ENCODE measurements at places on chromosomes 5 and 9. TPM values are rescaled to one million over a fixed set of nuclear protein-coding genes. Genes with fewer than 3 reads are reported as not detected.

GRCh38 chr5:144333336-144333920 lies 162.8 kb downstream of the KCTD16 start:
- DNase-seq, result no peak

GRCh38 chr5:68673823-68674180 lies 420.0 kb upstream of the SLC30A5 start:
- no peak for DNase-seq

DNA sequence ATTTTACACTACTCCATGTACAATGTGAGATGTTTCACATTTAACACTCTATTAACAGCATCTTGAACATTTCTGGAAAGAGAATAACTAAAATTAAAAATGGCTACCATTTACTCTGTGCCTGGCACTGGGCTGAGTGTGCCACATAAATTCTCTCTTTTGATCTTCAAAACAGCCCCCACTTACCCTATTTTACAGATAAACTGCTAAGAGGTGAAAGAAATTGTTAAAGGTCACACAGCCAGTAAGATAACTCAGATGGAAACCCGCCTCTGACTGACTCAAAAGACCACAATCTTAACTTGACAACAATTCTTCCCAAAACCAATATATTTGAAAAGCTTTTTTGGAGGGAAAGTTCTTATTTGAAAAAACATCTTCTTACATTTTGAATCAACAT lies 97.3 kb downstream of the MAPKAP1 start:
- no peak for DNase-seq

GRCh38 chr5:172274951-172275753 lies 8.4 kb downstream of the UBTD2 start:
- no peak for DNase-seq

DNA sequence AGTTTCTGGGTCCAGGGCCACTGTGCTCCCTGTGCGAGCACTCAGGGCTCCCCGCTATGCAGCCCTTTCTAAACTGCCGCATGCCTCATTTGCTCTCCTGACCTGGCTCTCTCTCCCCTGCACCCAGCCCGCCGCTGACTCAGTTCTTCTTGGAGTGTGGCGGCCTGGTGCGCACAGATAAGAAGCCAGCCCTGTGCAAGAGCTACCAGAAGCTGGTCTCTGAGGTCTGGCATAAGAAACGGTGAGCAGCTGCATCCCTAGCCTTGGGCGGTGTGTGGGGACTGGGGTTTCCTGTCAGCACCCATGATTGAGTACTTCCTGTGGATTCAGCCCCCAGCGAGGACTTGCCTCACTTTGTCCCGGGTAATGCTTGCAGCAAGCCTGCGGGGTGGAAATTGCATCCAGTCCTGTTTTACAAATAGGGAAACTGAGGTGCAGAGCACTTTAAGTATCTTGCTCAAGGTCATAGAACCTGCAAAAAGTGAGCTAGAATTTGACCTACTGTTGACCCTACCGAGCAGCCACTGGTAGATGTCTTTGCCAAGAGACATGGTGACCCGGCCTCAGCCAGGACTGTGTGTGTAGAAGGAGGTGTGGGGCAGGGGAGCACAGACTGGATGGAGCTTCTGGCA lies 27.9 kb downstream of the USP20 start:
- no peak for DNase-seq

DNA sequence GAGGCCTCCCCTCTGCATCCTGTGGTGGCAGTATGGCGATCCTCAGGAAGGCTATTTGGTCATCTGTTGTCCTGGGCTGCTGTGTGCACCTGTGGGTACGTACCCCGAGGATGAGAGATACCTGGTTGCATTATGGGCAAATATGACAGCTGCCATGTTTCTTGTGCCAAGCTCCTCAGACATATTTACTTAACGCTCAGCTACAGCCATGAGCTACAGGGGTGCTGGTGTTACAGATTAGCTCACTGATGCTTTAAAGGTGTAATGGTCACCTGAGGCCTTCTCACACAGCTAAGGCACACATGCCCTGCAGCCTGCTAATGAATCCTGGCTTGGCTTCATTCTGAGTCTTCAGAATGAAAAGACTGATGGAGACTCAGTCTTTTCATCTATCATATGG lies 12.0 kb downstream of the NDST1 start:
- DNase-seq, result no peak

DNA sequence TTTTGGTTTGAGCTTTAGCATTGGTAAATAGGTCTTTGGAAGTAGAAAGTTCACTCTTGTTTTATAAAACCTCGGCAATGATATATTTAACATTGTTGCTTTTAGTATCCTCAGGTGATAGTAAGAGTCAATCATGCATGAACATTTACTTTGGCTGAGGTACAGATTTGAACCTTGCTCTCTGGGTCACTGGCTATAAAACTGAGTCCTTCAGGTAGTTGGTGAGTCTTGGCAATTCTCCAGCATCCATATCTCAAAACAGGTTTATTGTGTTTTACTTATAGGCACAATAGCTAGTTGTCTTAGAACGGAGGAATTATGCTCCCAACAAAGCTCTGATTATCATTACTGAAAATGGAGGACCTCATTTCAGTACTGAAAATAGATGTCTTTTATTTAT lies 75.1 kb downstream of the MAT2B start:
- DNase-seq, result no peak

Gene GPX3
- 97.6 TPM for polyA plus RNA-seq

Gene SOX30
- polyA plus RNA-seq, result 0.27 TPM

Data from left lung (tissue), 14 donors.